Activated CD8-positive, alpha-beta T cell treated with anti-CD3 and anti-CD28 coated beads, Interleukin-2, amount 10 ng/mL, durations not matched to agents 7 days and 5 days (primary cell): ENCODE measurements at places on chromosomes 16 and 17. TPM values are rescaled to one million over a fixed set of nuclear protein-coding genes. Genes with fewer than 3 reads are reported as not detected.

DNA sequence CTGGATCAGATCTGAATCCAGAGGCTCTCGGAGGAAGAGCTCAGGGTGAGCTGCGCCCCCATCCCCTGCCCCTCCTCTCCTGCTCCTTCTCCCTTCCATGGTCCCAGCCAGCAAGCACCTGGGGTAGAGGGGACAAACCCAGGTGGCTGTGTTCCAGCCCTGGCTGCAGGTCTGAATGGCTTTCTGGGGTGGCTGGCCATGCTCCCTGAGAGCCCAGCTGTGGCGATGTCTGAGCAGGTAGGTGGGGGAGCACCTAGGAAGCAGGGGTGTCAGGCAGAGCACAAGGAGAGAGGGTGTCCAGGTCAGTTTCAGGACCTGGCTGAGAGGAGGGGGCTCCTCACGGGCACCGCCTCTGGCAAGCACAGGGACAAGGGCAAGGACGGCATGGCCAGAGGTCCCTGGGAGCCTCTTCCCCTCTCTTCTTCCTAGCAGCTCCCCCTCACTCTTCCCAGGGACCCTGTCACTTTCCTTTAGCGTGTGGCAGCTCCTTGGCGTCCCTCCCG is 310.0 kb downstream of the SEC14L1 start:
- no peak for DNase-seq
- H3K27me3 ChIP-seq = no peaks in the 10 kb centered on the region
- peak overlapping the region; percentile 85 for H3K4me3 ChIP-seq
- peaks cover 64% of the 10 kb centered on the region for H3K4me1 ChIP-seq
- H3K36me3 ChIP-seq = peaks cover 78% of the 10 kb centered on the region

GRCh38 chr17:49996121-49996494 is 1.1 kb upstream of the DLX3 start:
- no peak overlapping the region for H3K4me3 ChIP-seq
- DNase-seq = no peak
- no peaks in the 10 kb centered on the region for H3K36me3 ChIP-seq
- H3K27me3 ChIP-seq = peaks cover 67% of the 10 kb centered on the region

DNA sequence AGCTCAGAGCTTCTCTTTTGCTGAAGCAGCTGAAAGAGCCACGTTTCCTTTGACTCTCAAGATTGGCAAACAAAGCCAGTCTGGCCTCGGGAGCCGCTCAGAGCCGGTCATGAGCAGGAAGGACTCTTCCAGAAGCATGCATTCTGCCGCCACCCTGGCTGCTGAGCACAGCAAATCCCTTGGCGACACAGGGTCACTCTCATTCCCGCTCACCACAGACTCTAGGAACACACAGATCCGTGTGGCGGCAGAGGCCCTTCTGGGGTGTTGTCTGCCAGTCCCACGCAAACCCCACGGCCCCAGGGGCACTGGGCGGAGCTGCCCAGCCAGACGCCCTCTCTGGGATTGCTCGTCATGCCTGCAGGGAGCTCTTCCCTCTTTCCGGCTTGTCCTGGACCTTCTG is 157.0 kb downstream of the C16orf95 start:
- H3K4me1 ChIP-seq = peaks cover 4% of the 10 kb centered on the region
- H3K27ac ChIP-seq = no peak overlapping the region
- no peaks in the 10 kb centered on the region for H3K27me3 ChIP-seq
- no peak overlapping the region for H3K4me3 ChIP-seq
- no peak for DNase-seq
- H3K36me3 ChIP-seq = no peaks in the 10 kb centered on the region

- H3K4me1 ChIP-seq = peaks cover 23% of the 10 kb centered on the region
- DNase-seq = no peak
- peak overlapping the region; percentile 43 for H3K27ac ChIP-seq
- H3K27me3 ChIP-seq = no peaks in the 10 kb centered on the region
- peak overlapping the region; percentile 70 for H3K4me3 ChIP-seq
Observed at GRCh38 chr16:1474082-1474795, 589 bp downstream of the CLCN7 start.

GRCh38 chr17:82434216-82434565 is 15.8 kb upstream of the OGFOD3 start:
- H3K27me3 ChIP-seq = no peaks in the 10 kb centered on the region
- H3K4me3 ChIP-seq = no peak overlapping the region
- DNase-seq = peak; percentile 64
- H3K36me3 ChIP-seq = peaks cover 23% of the 10 kb centered on the region

DNA sequence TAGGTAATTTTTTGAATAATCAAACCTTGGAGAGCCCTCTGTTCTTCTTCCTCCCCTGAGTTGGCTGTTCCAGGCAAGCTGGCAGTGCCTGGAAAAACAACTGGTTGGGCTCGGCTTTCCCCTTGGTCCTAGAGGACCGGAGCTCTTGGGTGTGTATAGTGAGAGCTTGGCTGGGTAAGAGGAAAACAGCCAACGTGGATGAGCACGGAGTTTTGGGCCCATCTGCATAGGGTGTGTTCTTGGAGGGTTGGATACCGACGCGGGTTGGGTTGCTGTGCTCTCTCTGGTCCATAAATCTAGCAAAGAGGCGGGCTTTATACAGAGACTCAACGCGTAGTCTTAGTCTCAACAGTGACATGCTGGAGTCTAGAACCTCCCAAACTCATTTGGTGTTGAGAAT is 23.2 kb downstream of the ITGB3 start:
- H3K4me1 ChIP-seq = peaks cover 9% of the 10 kb centered on the region
- peaks cover 21% of the 10 kb centered on the region for H3K27me3 ChIP-seq
- no peaks in the 10 kb centered on the region for H3K36me3 ChIP-seq
- no peak for DNase-seq

- H3K27me3 ChIP-seq = no peaks in the 10 kb centered on the region
- peaks cover 22% of the 10 kb centered on the region for H3K4me1 ChIP-seq
- peaks cover 68% of the 10 kb centered on the region for H3K36me3 ChIP-seq
Observed at GRCh38 chr17:78795861-78796516, 13.9 kb upstream of the CYTH1 start.

DNA sequence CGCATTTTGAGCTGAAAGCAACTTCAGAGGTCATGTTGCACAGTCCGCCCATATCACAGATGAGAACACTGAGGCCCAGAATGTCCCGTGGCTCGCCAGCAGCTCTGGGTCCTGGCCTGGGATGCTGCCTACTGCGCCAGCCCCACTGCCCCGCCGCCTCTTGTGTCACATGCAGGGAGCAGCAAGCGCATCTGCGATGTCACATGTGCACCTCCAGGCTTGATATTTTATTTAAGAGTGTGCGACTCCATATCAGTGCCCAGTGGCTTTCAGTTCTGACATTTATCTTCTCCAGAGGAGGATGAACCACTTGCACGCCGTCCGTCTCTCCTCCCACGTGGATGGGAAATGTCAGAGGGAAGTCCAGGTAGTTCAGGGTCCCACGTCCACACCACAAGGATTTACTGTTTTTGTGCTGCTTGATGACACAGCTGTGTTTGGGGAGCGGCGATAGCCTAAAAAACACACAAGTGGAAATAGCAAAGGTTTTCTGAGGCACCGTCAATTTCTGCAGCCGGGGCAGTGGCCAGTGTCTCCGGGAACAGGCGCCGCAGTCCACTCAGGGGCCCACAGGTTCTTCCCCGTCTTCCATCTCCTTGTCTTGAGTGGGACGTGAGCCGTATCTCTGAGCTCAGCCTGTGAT is 7.0 kb upstream of the RBFOX3 start:
- no peaks in the 10 kb centered on the region for H3K36me3 ChIP-seq
- H3K4me1 ChIP-seq = no peaks in the 10 kb centered on the region
- H3K27me3 ChIP-seq = peaks cover under 1% of the 10 kb centered on the region
- H3K4me3 ChIP-seq = no peak overlapping the region
- no peak overlapping the region for H3K27ac ChIP-seq

- peaks cover 4% of the 10 kb centered on the region for H3K4me1 ChIP-seq
- H3K36me3 ChIP-seq = peaks cover 13% of the 10 kb centered on the region
- H3K4me3 ChIP-seq = no peak overlapping the region
- H3K27ac ChIP-seq = no peak overlapping the region
- no peaks in the 10 kb centered on the region for H3K27me3 ChIP-seq
Observed at GRCh38 chr17:83009414-83010205, 69.8 kb upstream of the METRNL start.

GRCh38 chr17:77796176-77796860 is 162.2 kb upstream of the TNRC6C start:
- peaks cover 8% of the 10 kb centered on the region for H3K4me1 ChIP-seq
- no peaks in the 10 kb centered on the region for H3K36me3 ChIP-seq
- no peak overlapping the region for H3K27ac ChIP-seq
- H3K27me3 ChIP-seq = peaks cover 11% of the 10 kb centered on the region
- no peak for DNase-seq

DNA sequence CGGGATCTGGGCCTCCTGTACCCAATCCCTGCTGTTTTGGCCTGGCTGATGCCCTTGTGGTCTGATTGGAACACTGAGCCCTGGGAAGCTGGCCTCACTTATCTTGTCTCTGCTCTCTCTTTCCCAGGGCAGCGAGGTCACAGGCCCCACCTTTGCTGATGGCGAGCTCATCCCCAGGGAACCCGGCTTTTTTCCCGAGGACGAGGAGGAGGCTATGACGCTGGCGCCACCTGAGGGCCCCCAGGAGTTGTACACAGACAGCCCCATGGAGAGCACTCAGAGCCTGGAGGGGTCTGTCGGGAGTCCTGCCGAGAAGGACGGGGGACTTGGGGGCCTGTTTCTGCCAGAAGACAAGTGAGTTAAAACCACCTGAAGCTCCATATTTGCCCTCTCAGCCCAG is 126.0 kb downstream of the RAB11FIP4 start:
- no peaks in the 10 kb centered on the region for H3K27me3 ChIP-seq
- H3K27ac ChIP-seq = no peak overlapping the region
- H3K36me3 ChIP-seq = peaks cover 26% of the 10 kb centered on the region
- DNase-seq = no peak
- H3K4me1 ChIP-seq = peaks cover 26% of the 10 kb centered on the region
- H3K4me3 ChIP-seq = no peak overlapping the region

GRCh38 chr16:90026135-90026534 is 6.9 kb upstream of the DBNDD1 start:
- no peak for DNase-seq
- no peak overlapping the region for H3K27ac ChIP-seq
- peaks cover 5% of the 10 kb centered on the region for H3K36me3 ChIP-seq
- peaks cover 4% of the 10 kb centered on the region for H3K27me3 ChIP-seq
- peaks cover 23% of the 10 kb centered on the region for H3K4me1 ChIP-seq

GRCh38 chr17:30326809-30327208 is 7.0 kb downstream of the TMIGD1 start:
- no peaks in the 10 kb centered on the region for H3K36me3 ChIP-seq
- H3K27ac ChIP-seq = no peak overlapping the region
- no peak overlapping the region for H3K4me3 ChIP-seq
- DNase-seq = no peak
- H3K4me1 ChIP-seq = peaks cover 45% of the 10 kb centered on the region

- peak within 1 kb of the TSS; percentile 81 for H3K4me3 ChIP-seq
- H3K27me3 ChIP-seq = no peaks in the 10 kb centered on the region
- peak; percentile 87 for DNase-seq
- H3K36me3 ChIP-seq = peaks cover 10% of the 10 kb centered on the region
- H3K27ac ChIP-seq = peak within 1 kb of the TSS; percentile 76
Observed at GRCh38 chr16:67279296-67280089, at the start of gene PLEKHG4. Gene PLEKHG4 (plus strand): TSS chr16:67279532. CDS start chr16:67280045, 513 bp downstream.

GRCh38 chr16:82040296-82040695 is 5.2 kb downstream of the HSD17B2 start:
- no peaks in the 10 kb centered on the region for H3K36me3 ChIP-seq
- no peaks in the 10 kb centered on the region for H3K4me1 ChIP-seq
- H3K27me3 ChIP-seq = peaks cover 23% of the 10 kb centered on the region
- DNase-seq = no peak

- H3K4me3 ChIP-seq = peak overlapping the region; percentile 84
- H3K36me3 ChIP-seq = peaks cover 47% of the 10 kb centered on the region
- DNase-seq = no peak
- H3K27me3 ChIP-seq = no peaks in the 10 kb centered on the region
- peaks cover 90% of the 10 kb centered on the region for H3K4me1 ChIP-seq
Observed at GRCh38 chr17:49741009-49741691, 22.8 kb downstream of the FAM117A start.

- H3K4me1 ChIP-seq = peaks cover 4% of the 10 kb centered on the region
- no peak overlapping the region for H3K27ac ChIP-seq
- DNase-seq = no peak
- H3K36me3 ChIP-seq = peaks cover 2% of the 10 kb centered on the region
Observed at GRCh38 chr16:89956505-89957215, 8.1 kb downstream of the DEF8 start.

The NUPR1 gene
- not detected for total RNA-seq

The PARD6A gene
- 14.7 TPM for total RNA-seq

The SLC47A2 gene
- not detected for total RNA-seq

The UTS2R gene
- total RNA-seq = not detected

The MYCBPAP gene
- total RNA-seq = 9.3 TPM

The ULK2 gene
- total RNA-seq = 9.5 TPM

The KRT14 gene
- not detected for total RNA-seq

The ENDOV gene
- 15.7 TPM for total RNA-seq

The MSLN gene
- not detected for total RNA-seq

The GP1BA gene
- total RNA-seq = not detected

The HAS3 gene
- total RNA-seq = 0.44 TPM
